ENCODE measurements at places on chromosomes 2 and 18. TPM values are rescaled to one million over a fixed set of nuclear protein-coding genes. Genes with fewer than 3 reads are reported as not detected.

GRCh38 chr2:9796056-9797010, 46.9 kb upstream of the TAF1B start:
- DNase-seq, result peak; percentile 64

Gene METTL8
- total RNA-seq, result 15.4 TPM

Gene SH2D6
- not detected for total RNA-seq

- DNase-seq, result no peak
These were observed 171.8 kb downstream of the CDH2 start for GRCh38 chr18:28005164-28005563.

GRCh38 chr18:7876354-7877104, 309.4 kb downstream of the PTPRM start:
- DNase-seq, result no peak

Gene DTNA
- total RNA-seq, result 23.7 TPM

DNA sequence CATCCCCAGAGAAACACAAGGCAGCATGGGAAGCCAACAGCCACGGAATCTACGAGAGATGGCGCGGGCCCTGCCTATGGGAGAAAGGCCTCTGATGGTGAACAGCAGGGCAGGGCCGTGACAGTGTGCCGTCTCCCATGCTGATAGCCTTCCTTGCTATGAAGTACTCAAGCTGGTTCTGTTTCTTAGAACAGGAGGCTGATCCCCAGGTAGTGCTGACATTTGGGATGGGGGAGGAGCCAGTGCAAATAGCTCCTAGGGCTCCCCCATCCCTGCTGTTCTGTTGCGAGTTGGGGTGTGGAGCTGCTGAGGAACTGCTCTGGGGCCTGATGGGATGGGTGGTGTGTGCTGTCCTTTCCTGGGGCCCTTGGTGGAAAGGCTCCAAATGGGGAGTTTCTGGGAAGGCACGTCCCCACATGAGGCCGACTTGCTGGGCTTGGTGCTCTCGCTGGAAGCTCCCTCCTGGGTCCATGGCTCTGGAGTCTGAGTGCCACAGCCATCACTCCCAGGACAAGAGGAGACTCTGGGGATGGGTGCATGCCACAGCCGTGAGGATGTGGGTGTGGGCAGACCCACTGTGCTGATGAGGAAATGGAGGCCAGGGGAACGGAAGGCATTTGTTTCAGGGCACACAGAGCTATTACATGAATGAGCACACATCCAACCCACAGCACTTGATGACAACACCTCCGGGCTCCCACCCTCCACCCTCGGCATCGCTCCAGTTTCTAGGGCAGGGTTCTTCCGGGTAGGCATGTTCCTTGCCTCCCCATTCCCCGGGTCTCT, 246.8 kb downstream of the HDAC4 start:
- DNase-seq, result peak; percentile 42

GRCh38 chr2:67663776-67664175, 266.6 kb downstream of the ETAA1 start:
- DNase-seq, result no peak

GRCh38 chr2:111160758-111161157, 40.0 kb downstream of the BCL2L11 start:
- no peak for DNase-seq

DNA sequence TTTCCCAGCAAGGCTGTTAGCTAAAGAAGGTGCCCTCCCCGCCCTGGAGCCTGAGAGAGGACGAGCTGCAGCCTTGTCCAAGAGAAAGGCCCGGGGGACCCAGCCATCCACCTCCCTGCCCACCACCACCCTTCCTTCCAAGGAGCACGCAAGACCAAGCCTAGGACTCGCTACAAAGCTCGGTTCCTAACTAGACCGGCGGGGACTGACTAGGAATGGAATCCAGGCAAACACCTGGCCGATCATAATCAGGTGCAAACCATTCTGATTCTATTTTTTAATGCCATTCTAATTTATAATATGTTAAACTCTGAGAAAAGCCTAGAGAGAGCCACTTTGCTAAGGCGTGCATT, 19.7 kb upstream of the TUBB6 start:
- peak; percentile 2 for DNase-seq

GRCh38 chr2:128615571-128615970, 296.9 kb upstream of the HS6ST1 start:
- DNase-seq, result peak; percentile 47

DNA sequence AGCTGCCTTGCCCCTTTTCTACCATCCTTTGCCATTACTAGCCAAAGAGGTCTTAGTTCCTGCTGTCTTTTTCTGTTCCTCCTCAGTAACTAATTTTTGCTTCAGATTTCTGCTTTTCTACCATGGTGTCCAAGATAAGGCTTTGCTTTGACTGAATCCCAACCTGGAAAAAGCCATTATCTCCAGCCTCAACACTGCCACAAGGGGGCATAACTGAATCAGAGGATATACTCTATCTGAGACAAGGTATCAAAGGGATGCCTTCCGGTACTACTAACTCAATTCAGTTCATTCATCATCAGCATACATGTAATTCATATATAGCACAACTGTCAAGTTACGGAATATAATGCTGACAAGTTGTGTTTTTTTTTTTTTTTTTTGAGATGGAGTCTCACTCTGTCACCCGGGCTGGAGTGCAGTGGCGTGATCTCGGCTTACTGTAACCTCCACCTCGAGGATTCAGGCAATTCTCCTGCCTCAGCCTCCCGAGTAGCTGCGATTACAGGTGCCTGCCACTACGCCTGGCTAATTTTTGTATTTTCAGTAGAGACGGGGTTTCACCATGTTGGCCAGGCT, 11.4 kb downstream of the OSGEPL1 start:
- DNase-seq, result no peak

GRCh38 chr2:240451791-240452461, 16.5 kb downstream of the GPC1 start:
- DNase-seq, result peak; percentile 62

Gene CPO
- not detected for total RNA-seq

DNA sequence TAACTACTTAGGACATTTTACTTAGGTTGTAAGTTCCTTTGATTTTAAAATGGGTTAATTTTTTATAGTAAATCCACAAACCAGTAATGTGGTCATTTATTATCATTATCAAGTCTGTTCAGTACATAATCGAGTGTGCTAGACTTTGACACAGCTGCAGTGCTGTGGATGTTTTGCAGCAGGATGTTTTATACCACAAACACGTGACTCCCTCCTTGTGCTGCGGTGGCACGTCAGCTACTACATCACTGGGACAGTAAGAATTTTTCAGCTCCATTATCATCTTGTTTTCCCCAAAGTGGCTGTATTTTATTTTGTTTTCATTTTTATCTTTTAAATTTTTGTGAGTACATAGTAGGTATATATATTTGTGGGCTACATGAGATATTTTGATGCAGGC, 70.0 kb downstream of the ATP9B start:
- no peak for DNase-seq

GRCh38 chr2:28351621-28352020, 41.0 kb upstream of the FOSL2 start:
- no peak for DNase-seq

- no peak for DNase-seq
These were observed 39.3 kb downstream of the RAB10 start for GRCh38 chr2:26072925-26073768.

Gene SLC9A4
- total RNA-seq, result not detected

DNA sequence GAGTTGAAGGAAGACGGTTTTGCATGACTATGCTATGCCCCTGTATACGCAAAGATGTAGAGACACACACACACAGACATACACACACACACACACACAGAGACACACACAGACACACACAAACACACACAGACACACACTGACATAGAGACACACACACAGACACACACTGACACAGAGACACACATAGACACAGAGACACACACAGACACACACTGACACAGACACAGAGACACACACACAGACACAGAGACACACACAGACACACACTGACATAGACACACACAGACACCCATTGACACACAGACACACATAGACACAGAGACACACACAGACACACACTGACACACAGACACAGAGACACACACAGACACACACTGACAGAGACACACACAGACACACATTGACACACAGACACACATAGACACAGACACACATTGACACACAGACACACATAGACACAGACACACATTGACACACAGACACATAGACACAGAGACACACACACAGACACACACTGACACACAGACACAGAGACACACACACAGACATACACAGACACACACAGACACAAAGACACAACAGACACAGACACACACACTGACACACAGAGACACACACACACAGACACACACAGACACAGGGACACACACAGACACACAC, 121.3 kb downstream of the BCL2 start:
- DNase-seq, result no peak

GRCh38 chr2:100359576-100359975, 37.3 kb upstream of the LONRF2 start:
- no peak for DNase-seq

GRCh38 chr18:68438983-68439382, 275.9 kb downstream of the TMX3 start:
- no peak for DNase-seq

Gene FLACC1
- total RNA-seq, result 3.7 TPM

Gene CAPN14
- 2.7 TPM for total RNA-seq

GRCh38 chr2:60504049-60504448, 49.4 kb downstream of the BCL11A start:
- no peak for DNase-seq

- no peak for DNase-seq
These were observed 9.4 kb downstream of the ADAM23 start for GRCh38 chr2:206452750-206453149.

Data from spleen (tissue), 13 donors.